CD4-positive, alpha-beta T cell treated with Interleukin-6 at 100 ng/mL for 8 hours (primary cell): ENCODE measurements at places on chromosomes 7 and 10.

DNA sequence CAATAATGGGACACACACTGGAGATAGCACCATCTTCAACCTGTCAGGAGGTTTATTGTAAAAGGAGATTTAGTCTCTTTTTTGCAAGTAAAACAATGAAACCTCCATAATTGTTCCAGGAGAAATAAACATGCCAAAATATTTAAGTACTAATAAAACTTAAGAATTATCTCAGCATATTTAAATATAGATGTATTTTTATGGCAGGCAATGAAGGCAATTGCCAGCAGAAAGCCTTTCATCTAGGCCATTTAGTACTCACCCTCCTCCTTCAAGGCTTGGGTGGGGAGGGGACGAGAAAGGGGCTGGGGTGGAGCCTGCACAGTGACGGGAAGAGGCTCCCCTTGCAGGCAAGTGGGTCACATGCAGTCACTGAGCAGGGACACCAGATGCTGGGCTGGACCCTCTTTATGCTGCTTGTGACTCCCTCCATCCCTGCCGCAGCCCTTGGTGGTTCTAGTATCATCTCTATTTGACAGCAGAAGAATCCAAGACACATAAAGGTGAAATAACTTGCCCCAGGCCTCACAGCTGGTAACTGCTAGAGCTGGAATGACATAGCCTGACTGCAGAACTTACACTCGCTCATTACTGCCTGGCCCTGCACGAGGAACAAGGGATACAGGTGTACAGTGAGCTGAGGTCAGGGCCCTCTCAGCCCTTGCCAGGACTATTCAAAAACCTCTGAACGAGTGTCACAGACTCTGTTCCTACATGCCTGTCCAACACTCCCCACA lies 449.5 kb upstream of the ZMIZ1 start:
- DNase-seq: no peak

DNA sequence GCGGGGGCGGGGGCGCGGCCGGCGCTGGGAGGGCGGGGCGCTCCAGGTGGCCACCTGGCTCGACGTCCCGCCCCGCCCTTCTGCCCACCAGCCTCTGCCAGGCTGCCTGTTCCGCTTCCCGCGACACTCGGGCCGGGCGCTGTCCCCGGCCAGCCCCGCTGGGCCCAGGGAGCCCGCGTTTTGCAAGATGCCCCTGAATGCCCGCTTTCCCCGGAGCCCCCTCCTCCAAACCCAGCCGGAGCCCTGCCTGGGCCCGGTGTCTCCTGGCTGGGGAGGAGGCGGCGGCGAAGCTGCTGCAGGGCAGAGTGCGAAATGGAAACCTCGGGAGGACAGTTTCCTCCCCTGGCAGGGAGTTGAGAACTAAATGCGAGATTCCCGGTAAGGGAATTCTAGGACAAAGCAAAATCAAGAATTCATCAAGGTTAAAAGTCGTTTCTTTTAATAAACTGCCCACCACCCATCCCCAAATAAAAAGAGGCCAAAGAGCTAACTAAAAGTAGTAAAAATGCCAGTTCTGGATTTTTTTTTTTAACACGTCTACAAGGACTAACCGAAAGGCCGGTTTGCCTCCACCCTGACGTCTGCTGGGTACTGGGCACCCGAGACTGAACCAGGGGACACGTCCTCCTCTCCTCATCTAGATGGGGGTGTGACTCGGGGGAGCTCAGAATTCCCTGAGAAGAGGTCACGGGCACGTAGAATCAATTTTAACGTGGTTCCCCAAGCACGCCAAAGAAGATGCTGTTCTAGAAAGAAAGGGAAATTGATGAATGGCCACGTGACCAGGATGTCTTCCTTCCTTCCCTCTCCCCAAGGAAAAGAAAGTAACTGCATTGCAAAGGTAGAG lies 200.4 kb upstream of the NFE2L3 start:
- no peak for DNase-seq

DNA sequence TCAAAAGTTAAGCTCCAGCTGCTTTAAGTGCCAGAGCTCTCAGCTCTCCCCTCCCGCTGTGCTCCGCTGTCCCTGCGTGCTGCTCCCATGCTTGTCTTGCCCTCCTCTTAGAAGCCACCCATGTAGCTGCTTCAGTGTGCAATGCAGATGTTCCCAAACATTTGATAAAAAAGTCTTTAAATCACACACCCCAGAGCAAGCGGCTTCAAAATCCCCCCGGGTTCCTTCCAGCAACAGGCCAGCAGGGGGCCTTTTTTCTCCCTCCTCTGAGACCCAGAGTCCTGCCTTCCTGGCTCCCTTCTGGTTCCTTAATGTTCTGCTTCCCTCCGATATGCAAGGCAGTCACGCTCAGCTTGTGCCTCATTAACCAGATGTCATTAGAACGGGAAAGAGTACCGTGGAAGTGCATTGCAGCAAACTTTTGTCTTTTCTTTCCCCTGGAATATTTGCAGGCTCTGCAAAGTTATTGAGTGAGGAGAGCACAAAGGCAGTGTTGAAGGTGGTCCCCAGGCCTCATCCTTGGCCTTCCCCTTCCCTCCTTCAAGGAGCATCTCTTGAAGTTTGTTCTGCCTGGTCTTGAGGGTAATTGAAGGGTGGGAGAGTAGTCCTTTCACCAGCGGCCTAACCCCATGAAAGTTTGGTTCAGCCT lies 25.5 kb downstream of the LDB3 start:
- peak; percentile 24 for DNase-seq

- DNase-seq: no peak
Measured at GRCh38 chr10:60363187-60363586, 26.5 kb downstream of the ANK3 start.

GRCh38 chr10:87878664-87879459 lies 15.4 kb downstream of the PTEN start:
- no peak for DNase-seq

DNA sequence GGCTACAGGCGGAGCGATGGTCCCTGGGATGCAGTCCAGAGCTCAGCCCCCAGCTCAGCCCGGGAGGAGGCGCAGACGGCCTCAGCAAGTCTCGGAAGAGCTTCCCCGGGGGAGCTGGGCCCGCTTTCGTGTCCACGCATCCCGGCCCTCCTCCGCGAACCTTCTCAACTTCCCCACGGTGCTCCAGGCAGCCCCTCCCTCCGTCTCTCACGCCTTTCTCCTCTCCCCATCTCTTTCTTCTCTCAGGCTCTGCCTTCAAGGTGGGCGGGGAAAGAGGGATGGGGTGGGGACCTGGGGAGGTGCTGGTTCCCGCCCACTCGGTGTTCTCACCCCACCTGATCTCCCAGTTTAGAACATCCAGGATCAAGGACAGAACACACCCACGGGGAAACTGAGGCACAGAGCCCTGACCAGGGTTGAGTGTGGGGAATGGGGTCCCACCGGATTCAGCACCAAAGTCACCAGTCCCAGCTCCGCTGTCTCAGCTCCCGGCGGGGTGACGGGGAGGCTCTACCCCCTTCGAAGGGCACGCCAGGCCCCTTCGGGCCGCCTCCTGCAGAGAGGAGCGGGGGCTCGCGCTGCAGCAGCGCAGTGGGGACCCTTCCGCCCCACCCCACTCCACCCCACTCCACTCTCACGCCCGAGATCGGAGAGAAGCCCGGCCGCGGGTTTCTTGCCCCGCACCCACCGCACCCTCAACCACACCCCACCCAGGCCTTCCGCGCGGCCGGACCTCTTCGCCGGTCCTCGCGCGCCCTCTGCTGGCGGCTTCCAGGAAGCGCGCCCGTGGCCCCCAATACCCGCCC lies 18.2 kb downstream of the POLL start:
- peak; percentile 73 for DNase-seq

GRCh38 chr7:85030893-85031292 lies 156.0 kb downstream of the SEMA3D start:
- no peak for DNase-seq

GRCh38 chr10:33335801-33336581 lies 1.5 kb upstream of the NRP1 start:
- DNase-seq: no peak

DNA sequence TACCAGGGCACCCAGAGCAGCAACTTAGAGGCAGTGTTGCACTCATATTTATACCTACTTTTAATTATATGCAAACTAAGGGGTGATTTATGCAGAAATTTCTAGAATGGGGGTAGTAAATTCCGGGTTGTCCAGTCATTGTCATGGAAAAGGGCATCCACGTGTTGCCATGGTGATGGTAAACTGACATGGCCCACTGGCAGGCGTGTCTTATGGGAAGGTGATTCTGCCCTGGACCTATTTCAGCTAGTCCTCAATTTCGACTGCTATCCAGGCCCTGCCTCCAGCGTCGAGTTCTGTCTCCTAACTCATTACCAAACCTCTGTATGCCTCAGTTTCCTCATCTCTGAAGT lies 12.8 kb downstream of the SNX8 start:
- no peak for DNase-seq

DNA sequence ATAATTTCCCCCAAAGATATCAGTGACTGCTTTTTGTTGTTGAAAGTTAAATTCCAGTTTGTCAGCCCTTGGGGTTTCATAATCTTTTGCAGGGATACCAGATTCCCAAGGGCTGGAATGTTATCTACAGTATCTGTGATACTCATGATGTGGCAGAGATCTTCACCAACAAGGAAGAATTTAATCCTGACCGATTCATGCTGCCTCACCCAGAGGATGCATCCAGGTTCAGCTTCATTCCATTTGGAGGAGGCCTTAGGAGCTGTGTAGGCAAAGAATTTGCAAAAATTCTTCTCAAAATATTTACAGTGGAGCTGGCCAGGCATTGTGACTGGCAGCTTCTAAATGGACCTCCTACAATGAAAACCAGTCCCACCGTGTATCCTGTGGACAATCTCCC lies 3.2 kb downstream of the CYP26A1 start:
- DNase-seq: no peak

DNA sequence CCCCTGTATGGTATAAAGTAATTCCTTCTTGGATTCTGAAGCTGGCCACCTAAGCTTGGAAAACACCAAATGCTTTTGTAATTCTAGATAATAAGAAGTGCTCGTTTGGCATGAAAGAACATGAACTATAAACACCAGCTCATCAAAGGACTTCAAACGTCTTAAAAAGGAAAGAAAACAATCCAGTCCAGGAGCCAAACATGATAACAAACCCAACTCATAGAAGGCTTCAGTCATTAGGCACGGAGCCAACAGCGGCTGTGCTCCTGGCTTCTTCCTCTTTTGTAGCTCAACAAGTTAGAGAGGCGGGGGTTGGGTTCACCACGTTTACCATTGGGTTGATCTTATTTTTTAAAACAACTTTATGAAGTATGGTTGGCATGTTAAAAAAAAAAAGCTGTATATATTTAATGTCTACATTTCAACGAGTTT lies 56.4 kb upstream of the ECHDC3 start:
- DNase-seq: peak; percentile 64

DNA sequence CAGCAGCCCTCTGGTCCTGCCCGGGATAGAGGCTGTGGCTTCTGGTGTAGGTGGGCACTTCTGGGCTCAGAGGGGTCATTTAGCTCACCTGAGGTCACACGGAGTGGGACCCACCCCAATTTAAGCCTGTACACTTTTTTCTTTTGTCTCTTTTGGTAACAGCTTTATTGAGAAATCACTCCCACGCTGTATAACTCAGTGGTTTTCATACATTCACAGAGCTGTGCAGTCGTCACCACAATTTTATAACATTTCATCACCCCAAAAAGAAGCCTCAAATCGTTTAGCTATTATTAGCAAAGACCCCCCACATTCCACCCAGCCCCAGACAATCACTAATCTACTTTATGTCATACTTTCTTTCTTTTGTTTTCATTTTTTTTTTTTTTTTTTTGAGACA lies 62.3 kb downstream of the LHPP start:
- DNase-seq: no peak

- no peak for DNase-seq
Measured at GRCh38 chr10:35827783-35828182, 185.7 kb upstream of the FZD8 start.

- no peak for DNase-seq
Measured at GRCh38 chr10:24793648-24794379, 70.1 kb upstream of the ARHGAP21 start.

DNA sequence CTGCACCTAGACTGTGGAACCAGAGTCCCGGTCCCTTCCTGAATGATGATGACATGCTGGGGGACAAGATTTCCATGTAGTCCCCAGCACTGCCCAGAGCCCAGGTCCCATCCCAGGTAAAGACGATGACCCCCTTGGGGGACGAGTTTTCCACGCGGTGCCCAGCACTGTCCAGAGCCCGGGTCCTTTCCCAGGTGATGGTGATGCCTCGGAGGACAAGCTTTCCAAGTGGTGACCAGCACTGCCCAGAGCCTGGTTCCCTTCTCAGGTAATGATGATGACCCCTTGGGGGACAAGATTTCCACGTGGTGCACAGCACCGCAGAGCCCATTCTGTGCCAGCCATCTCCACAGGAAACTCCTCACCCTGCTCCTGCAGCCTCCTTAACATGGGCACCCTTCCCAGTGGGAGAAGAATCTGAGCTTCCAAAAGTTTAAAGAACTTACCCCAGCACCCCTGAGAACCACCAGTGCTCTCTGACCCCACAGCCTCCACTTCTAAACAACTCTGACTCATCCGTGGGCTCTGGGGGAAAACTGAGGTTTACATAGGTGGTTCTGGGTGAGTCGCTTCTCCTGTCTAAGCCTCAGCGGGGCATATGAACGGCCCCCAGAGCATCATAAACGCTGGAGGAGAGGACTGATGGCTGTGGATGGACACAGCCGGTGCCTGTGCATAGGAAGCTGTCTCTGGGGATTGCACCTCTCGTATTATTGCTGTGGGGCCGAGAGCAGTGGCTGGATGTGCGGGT lies 233.2 kb downstream of the TCERG1L start:
- no peak for DNase-seq
